ENCODE measurements at places on chromosomes 2 and 18.

DNA sequence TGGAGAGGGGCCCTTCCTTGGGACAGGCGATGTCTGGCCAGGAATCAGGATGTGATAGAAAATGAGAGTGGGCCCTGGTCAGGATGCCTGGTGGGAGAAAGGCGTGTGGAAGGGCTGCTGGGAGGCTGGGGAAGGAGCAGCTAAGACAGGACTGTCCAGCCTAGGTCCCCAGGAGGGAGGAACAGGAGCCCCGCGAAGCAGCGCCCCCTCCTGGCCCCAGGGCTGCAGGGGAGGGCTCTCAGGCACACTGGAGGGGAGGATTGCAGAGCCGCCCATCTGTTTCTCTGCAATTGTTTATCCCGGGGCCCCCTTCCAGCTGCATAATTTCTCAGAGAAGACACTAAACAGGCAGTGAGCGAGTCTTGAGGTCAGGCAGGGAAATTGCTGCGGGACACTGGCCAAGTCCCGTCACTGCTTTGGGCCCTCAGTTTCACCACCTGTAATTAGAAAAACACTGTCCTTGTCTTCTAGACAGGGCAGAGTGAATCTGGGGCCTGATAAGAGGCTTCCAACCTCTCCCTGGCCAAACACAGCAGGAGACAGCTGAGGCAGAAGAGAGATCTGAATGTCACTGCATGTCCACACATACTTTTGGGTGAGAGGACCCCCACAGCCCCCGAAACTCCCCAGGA is 3.9 kb upstream of the NPPC start:
- no peak for DNase-seq

DNA sequence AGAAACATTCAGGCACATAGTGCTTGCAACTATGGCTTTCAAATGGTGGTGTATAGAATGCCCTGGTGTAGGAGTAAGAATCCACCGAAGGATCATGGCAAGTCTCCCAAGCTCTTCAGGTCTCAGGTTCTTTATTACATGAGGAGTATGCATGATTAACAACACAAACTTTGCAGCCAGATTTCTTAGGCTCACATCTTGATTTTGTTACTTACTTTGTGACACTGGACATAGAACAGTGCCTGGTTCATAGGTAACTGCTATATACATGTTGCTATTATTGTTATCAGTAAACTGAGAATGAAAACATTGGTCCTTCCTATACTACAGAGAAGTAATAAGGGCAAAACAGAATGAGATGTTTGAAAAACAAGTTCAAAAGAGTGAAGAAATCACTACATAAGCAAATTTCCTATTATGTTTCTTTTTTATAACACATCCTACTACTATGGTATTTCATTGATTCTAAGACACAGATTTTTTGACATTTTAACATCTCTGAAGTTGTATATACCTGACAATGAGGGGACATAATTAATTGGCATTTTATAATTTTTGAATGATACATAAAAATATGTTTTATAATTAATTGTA is 284.9 kb downstream of the C1D start:
- DNase-seq, result no peak

- DNase-seq, result no peak
Observed at GRCh38 chr2:189116087-189116486, 63.5 kb downstream of the COL5A2 start.

DNA sequence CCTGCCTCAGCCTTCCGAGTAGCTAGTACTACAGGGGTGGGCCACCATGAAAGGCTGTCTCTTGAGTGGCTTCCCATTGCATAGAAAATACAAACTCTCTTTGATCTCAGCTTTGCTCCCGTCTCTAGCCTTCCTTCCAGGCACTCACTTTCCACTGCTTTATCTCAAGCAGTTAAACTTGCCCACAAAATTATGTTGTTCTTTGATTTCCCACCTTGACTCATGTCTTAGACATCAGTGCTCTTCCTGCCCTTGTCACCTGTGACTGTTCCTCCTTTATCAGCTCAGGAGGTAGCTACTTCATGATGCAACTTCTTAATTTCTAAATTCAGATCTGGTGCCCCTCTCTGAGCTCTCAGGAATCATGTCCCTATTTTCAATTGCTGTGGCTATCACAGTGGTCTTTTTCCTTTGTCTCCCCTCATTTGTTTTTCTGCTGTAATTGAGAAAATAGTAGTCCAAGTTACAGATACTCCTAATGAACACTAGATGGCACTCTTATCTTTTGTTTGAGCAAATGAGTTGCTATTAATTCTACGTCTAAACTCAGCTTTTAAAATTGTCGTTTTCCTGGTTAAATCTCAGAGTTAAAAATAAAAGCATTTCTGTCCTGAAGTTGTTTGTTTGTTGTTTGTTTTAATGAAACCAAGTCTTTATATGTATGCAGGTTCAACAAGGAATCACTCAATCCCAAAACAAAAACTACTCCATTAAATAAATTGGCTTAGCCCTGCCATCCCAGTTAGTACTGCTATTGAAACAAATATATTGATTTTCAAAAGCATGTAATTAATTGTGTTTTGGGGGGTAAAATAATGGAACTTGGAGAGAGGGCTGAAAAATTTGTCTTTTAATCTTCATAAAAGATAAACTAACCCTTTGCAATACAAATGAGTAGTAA is 46.9 kb upstream of the GREB1L start:
- DNase-seq, result no peak

DNA sequence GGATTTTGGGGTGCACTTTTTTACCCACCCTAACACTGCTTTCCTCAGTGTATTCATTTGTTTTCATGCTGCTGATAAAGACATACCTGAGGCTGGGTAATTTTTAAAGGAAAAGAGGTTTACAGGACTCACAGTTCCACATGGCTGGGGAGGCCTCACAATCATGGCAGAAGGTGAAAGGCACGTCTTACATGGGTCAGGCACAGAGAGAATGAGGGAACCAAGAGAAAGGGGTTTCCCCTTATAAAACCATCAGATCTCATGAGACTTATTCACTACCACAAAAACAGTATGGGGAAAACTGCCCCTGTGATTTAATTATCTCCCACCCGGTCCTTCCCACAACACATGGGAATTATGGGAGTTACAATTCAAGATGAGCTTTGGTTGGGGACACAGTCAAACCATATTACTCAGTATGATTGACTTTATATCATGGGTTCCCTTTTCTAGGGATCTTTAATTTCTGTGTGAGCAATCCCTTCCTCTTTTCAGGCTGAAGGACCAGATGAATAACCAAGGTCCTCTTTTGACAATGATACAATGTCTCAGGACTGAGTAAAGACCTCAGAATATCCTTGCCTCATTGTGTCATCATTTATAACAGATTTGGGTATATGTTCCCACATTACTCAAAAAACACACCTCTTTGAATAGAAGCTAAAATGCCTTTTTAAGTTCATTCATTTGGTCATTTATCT is 100.1 kb upstream of the TRIB2 start:
- DNase-seq, result no peak

DNA sequence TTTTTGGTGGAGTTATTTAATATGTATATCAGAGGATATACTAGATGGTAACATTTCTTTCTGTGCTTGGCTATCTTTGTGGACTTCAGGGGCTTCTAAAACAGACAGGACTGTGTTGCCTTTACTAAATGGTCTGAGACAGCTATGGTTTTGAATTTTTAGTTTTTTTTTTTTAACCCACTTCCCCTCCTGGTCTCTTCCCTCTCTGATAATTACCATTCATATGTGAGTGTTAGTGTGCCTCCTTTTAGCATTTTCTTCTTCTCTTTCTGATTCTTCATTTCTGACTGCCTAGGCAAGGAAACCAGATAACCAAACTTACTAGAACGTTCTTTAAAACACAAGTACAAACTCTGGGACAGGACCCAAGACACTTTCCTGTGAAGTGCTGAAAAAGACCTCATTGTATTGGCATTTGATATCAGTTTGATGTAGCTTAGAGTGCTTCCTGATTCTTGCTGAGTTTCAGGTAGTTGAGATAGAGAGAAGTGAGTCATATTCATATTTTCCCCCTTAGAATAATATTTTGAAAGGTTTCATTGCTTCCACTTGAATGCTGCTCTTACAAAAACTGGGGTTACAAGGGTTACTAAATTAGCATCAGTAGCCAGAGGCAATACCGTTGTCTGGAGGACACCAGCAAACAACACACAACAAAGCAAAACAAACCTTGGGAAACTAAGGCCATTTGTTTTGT is 52.7 kb downstream of the SMAD4 start:
- no peak for DNase-seq

GRCh38 chr18:9150121-9150520 is 13.5 kb downstream of the ANKRD12 start:
- no peak for DNase-seq

- DNase-seq, result no peak
Observed at GRCh38 chr2:176109192-176109901, 2.3 kb downstream of the HOXD11 start.

- DNase-seq, result no peak
Observed at GRCh38 chr2:112519506-112519905, 22.8 kb upstream of the POLR1B start.

GRCh38 chr2:133959066-133959465 is 294.8 kb upstream of the MGAT5 start:
- no peak for DNase-seq

DNA sequence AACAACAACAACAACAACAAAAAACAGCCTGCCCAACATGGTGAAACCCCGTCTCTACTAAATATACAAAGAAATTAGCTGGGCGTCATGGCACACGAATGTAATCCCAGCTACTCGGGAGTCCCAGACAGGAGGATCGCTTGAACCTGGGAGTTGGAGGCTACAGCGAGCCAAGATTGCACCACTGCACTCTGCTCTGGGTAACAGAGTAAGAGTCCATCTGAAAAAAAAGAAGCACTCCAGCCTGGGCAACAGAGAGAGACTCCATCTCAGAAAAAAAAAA is 344.1 kb upstream of the PLGLB2 start:
- DNase-seq, result no peak

- no peak for DNase-seq
Observed at GRCh38 chr2:228768818-228769217, 502.3 kb downstream of the PID1 start.

DNA sequence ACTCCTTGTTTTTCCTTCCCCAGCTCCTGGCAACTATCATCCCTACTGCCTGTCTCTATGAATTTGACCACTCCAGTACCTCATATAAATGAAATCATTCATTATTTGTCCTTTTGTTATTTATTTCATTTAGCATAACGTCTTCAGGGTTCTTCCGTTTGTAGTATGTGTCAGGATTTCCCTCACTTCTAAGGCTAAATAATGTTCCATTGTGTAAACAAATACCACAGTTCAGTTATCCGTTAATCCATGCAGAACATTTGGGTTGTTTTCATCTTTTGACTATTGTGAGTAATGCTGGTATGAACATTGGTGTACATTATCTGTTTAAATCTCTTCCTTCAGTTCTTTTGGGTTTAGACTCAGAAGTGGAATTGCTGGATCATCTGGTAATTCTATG is 18.8 kb downstream of the DYNC2LI1 start:
- DNase-seq, result no peak

DNA sequence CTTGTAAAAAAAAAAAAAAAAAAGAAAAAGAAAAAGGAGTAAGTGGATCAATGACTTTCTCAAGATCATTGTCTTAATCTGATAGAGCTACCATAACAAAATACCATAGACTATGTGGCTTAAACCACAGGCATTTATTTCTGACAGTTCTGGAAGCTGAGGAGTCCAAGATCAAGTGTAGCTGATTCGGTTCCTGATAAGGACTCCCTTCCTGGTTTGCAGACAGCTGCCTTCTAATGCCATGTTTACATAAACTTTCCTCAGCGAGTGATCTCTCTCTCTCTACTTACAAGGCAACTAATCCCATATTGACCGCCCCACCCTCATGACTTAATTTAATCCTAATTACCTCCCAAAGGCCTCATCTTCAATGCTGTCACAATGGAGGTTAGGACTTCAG is 36.5 kb upstream of the SIX2 start:
- no peak for DNase-seq

DNA sequence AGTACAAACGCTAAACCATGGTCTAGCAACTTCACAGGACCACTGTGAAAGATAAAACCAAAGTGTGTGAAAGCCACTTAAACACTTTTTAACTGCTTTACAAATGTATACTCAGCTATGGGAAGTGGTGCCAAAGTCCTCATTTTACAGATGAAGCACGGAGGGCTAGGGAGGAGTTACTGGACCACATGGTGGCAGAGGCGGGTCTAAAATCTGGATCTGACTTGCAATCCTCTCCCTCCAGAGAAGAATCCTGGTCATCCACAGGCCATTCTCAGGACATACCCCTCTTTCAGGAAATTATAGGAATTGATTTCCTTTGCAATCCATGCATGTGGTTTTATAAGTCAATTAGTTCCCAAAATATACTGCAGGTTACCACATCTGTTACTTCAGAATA is 84.6 kb upstream of the GYPC start:
- DNase-seq, result no peak

All from epithelial cell of prostate (primary cell).